ENCODE measurements at places on chromosomes 6 and 20.

DNA sequence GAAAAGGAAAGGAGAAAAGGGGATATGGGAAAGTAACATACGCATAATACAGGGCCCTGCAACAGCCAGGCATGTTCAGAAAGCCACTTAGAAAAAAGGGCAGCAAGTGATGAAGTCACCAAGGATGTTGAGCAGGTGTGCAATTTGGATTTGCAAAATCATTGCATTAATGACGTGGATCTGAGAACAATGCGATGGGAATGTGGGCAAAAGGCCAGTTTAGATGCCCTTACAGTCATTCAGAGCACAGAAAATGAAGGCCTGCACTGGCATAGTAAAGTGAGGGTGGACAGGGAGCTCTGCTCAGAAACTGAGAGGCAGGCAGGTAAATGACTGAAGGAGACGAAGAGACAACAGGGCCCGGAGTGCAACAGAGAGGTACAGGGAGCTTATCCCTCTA, 123.7 kb upstream of the NHSL1 start:
- no peak for DNase-seq

DNA sequence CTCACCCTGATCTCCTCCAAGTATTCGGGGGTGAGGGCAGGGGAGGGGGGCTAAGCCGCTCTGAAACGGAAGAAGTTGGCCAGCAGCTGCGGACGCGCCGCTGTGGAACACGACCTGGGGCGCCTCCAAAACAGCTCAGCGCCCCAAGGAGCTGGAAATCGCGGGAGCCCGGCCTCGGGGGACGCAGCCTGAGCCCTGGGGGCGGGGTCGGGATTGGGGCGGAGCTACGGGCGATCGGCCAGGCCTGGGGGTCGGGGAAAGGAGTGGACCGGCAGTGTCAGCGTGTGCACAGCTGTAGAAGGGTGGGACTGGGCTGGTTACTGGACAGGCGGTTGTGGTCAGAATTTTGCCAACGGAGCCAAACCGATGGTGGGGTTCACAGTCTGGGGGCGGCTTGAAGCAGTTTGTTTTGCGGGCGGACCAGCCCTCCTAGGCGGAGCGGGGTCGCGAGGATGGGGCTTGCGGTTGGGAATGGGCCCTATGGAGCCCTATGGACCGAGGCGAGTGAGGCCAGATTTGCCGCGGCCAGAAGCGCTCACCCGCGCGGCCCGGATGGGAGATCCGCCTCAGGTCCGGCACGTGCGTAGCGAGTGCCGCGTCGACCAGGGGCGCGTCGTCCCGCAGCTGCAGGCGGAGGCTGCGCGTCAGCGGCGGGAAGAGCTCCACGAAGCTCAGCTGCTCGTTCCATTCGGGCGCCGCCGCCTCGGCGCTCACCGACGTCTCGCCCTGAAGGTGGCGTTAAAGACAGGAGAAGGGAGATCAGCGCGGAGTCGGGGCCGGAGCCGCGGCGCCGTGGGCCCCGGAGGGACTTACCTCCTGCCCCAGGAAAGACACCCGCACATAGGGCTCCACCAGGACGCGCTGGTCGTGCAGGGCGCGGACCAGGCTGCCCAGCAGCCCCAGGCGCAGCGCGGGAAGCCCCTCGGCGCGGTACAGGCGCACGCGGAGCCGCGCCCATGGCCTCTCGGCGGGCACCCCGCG, 14.3 kb upstream of the SPAG4 start:
- no peak for DNase-seq

- no peak for DNase-seq
Measured at GRCh38 chr6:143322386-143322785, 128.1 kb downstream of the ADAT2 start.

DNA sequence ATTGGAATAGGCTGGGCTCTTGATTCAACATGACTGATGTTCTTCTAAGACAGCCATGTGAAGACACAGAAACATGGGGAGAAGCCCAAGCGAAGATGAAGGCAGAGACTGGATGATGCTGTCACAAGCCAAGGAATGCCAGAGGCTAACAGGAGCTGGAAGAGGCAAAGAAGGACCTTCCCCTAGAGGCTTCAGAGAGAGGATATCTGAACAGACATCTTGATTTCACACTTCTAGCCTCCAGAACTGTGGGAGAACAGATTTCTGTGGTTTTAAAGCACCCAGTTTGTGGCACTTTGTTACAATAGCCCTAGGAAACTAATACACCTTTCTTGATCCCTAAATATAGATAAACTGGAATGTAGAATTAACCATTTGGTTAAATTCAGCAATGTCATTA, 127.0 kb downstream of the EDN1 start:
- DNase-seq, result no peak

DNA sequence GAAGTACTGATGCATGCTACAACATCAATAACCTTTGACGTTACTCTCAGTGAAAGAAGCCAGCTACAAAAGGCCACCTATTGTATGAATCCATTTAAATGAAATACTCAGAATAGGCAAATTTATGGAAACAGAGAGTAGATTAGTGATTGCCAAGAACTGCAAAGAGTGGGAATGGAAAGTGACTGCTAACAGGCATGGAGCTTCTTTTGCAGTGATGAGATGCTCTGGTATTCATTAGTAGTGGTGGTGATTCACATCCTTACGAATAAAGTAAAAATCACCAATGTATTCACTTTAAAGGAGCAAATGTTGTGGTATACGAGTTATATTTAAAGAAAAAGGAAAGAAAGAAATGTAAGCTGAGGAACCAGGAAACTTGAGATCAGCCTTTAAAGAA, 126.8 kb upstream of the SAMD5 start:
- no peak for DNase-seq

GRCh38 chr20:50651676-50652075, 39.7 kb downstream of the RIPOR3 start:
- DNase-seq, result no peak

GRCh38 chr6:159084493-159085091, 39.8 kb upstream of the TAGAP start:
- no peak for DNase-seq

DNA sequence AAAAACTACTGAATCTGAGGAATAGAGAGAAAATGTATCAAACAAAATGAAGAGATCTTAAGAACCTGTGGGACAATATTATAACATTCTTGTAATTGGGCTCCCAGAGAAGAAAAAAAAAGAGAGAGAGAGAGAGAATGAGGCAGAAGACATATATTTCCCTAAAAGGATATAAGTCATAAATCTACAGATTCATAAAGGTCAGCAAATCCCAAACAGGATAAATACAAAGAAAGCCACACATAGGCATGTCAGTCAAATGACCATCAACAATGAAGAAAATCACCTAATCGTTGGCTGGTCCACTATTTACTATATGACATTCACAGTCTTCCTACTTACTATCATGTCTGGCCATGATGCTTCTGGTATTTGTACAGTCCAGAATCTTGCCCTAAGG, 190.3 kb downstream of the GMDS start:
- DNase-seq, result no peak

DNA sequence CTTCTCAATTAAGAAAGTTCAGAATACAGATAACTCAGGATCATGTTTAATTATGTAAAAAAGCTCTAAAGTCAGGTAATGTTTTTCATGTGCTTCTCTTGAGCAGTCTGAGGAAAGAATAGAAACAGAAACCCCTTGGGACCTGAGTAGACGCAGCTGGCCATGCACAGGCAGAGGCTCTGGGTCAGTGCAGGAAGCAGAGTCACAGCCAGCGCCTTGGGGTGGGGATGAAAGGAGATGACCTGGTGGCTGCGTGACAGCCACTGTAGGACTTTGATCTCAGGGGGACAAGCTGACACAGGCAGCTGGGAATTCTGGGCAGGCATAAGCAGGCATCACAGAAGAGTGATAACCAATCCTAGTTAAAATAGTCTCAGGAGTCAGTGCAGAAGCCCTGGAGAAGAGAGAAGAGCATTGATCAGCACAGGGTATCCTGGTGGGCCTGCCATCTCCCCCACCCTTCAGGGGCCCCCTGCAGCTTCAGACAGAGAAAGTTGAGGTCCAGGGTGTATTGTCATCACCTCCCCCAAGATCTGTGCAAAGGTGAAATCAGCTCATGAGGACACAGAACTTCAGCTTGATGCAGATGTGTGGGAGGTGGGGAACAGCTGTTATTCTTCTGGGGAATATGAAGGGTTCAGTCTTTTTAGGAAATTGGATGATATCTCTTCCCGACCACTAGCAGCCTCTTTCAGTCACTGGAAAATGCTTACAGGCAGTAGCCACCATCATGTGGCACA, 6.4 kb downstream of the HLA-DQB1 start:
- no peak for DNase-seq
